ENCODE measurements at places on chromosomes 5 and 9.

DNA sequence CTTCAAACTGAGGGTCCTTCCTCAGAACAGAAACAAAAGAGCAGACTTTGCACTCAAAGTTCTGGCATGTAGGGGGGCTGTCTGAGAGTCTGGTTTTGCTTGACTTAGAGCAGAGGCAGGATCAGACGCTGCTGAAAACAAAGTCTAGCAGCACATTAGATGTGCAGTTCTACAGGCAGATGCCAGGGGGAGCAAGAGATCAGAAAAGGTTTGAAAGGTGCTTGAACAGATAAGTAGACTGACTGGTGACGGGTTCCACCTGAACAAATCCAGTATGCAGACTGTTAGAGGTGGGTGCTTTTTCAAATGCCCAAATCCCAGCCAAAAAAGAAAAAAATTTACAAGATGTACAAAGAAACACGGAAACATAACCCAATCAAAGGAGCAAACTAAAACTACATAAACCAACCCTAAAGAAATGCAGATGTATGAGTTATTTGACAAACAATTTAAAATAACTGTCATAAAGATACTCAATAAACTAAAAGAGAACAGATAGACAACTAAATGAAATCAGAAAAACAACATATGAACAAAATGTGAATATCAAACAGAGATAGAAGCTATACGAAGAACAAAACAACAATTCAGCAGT lies 194.7 kb upstream of the FREM1 start:
- DNase-seq, result no peak

GRCh38 chr5:159310511-159310910 lies 19.8 kb downstream of the IL12B start:
- DNase-seq, result no peak

DNA sequence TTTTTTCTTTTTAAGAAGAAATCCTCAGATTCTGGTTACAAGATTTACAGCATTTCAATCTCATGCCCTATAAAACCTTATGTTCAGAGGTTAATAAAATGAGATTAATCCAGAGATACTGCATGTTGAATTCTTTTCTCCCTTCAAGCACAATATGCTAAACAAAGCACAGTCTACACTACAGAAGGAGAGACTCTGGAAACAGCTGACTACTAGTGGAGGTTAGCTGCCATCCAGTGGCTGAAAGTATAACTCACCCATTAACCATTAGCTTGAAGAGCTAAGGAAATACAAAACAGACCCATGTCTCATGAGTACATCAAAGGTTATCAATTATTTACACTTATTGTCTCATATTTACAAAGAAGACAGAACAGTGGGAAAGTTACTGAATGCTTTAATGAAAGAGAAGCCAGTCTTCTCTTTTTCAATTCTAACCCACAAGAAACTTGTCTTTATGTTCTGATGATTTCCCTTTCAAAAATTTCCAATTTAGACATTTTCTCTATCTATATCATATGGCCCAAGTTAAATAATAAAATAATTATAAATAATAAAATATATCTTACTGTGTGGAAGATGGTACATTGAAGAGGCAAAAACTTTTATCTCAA lies 12.7 kb upstream of the DNAH5 start:
- no peak for DNase-seq

DNA sequence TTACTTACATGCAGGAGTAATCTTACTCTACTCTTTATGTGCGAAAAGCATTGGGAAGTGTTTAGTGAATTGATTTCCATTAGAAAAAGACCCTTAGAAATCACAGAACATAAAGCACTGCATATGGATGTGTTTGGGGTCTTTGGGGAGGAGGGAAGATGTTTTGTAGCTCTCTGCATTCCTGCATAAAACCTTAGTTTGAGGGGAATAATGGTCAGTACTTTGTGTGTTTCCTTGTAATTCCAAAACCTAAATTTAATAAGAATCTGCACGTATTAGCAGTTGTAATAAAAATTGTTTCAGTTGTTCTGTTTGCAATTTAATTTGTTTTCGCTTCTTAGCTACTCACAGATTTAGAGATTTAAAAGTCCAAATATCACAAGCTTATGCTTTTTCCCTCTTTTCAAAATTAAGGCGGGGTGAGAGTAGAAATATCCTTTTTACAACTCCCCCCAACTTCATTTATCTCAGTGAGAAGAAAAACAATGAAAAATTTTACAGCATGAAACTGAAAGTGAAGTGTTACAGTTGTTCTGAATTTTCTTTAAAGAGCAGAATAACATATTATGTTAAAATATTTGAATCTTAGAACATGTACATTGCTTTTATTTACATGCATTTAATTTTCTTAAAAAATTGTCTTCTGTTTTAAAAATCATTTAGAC lies 143.8 kb downstream of the SMARCA2 start:
- no peak for DNase-seq

- DNase-seq, result no peak
These were observed 431.6 kb downstream of the IRX1 start for GRCh38 chr5:4027088-4027734.

DNA sequence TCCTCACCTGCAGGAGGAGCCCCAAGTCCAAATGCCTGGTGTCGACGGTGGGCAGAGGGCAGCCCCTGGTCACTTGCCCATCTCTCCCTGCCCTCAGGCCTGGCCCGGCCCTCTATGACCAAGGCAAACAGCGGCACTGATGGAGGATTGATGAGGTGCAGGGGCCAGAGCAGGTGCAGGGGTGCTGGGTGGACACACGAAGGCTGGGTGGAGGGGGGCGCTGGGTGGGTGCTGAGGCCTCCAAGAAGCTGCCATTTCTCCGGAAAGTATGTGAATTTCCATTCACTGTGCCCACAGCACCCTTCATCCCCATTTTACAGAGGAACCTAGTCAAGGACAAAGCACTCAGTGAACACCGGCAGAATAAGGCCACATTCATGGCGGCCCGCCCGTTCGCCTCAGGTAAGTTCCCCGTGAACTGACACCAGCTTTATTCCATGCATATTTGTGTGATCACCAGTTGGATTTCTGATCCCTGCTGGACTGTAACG lies 143.8 kb upstream of the PPP1R26 start:
- DNase-seq, result no peak

DNA sequence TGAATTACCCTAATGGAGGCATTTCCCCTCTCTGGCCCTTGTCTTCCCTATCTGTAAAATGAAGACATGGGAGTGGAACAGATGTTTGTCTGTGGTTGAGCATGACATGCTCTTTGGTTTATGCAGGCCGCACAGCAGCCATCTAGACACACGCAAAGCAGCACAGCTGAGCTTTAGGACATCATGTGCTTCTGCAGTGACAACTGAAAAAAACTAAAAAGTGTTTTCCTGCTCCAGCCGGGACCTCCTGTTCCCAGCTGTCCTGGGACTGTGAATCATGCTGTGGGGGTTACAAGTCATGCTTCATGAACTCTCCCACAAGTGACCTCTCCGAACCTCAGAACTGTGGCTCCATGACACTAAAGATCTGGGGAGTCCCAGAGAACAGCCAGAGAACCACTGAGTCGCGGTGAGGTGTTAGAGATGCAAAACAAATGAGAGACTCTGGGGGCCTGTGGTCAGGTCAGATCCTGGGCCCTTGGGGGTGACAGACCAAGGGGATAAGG lies 1.7 kb downstream of the SMIM3 start:
- DNase-seq, result no peak

GRCh38 chr9:93653760-93654159 lies 77.4 kb downstream of the PHF2 start:
- DNase-seq, result no peak

DNA sequence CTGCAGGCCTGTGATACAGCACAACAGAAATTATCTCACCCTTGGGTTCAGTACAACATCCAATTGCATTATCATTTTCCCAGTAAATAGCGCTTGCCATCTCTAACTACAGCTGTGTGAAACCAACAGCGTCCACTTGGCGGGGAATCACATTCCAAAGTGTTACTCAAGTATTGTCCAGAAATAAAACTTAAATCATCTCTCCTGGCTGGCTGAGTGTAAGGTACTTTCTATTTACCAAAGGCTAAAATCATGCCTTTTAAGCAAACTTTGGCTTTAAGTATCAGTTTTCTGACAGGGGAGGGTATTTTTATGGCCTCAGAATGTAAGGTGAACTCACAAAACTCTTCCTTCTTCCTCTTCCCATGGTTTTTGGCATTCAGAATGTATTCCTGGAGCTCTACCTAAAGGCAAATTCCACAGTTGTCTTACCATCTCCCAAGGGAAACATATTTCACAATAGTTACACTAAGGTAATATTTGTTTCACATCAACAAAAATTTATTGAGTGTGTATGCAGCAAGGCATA lies 205.6 kb upstream of the MPDZ start:
- DNase-seq, result no peak

DNA sequence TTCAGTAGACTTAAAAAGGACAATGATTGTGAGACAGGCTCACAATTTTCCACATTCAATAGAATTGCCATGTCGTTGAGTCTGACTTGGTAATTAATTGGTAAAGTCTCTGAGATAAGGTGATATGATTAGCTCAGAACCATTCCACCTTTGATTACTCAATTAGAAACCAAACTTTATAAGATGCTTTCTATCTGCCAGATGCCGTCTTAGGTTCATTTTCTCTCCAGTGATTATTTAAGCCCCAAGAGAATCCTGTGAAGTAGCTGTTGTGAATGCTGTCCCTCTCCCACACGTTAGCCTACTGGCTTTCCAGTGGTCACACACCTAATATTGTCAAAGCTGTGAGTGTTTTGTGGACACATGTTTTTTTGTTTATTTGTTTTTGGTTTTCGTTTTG lies 528.9 kb upstream of the ZNF462 start:
- no peak for DNase-seq

DNA sequence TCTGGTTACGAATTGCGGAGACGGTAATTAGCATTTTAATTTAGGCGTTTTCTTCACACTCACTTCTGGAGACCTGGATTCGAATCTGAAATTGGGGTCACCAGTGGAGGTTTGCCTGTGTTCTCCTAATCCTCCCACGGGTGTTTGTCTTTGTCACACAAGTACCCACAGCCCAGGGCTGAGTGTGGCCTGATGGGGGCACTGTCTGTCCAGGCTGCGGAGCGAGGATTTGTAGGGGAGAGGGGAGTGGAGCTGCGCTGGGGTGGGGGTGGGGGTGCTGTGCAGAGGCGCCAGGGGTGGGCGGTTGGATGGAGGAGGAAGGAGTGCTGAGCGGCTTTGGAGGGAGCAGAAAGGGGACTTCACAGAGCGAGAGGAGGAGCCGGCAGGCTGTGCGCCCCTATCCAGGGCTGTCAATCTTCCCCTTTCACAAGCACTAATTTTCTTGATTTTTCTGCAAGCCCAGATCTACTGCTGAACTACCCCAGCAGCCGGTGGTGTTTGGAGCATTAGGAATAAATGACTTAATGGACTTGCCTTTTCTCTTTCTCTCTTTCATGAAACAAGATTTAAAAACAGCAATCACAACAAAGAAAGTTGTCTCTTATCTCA lies 53.1 kb downstream of the TSPAN17 start:
- no peak for DNase-seq

- DNase-seq, result no peak
These were observed 219.2 kb downstream of the TRPM3 start for GRCh38 chr9:70902171-70902570.

GRCh38 chr9:120869360-120869687 lies 7.7 kb downstream of the PHF19 start:
- no peak for DNase-seq

DNA sequence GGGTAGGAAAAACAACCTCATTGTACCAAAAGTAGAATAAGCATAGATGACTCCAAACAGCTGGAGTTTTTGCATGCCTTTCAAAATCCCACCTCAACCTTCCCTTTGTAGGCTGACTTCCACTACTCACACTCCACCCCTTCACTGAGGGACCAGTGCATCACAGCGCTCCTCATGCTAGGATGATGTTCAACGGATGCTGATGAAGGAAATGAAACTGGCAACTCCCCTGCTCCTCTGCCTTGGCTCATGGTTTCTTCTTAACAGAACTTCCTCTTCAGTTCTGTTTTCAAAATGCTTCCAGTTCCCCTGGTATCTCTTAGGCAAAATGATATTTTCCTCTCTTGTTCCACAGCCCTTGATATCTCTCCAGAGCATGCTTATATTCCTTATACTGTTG lies 29.0 kb downstream of the LIFR start:
- DNase-seq, result no peak

DNA sequence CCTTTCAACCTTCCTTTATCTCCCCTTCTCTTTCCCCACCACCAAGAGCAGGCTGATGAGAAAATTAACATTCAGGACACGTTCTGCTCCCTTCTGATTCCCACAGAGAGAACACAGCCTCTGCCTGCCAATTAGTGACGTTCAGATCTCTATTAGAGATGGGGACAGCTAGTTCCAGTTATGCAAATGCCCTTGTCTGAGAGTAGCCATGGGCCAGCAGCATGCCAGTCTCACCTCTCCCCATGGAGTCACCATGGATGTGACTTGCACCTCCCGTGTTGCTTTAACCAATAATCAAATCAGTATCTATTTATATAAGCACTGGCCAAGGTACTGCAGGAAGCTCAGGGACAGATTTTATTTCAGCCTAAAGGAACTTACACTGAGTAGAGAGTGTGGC lies 61.3 kb downstream of the KCNIP1 start:
- no peak for DNase-seq

DNA sequence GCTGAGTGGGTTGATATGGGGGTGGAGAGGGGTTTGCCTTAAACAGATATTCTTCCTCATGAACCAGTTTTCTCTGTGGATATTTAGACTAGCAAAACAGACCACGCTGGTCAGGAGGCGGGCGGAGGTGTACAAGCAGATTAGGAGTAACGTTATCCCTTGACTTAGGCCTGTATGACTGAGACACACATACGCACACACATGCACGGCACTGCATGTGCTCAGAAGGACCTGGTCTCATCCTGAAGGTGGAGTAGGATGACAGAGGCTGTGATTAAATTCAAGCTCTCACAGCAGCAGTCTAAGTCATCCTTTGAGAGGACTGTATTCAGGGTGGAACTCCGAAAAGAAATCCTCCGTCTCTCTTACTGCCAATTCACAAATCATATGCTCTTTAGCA lies 209.7 kb downstream of the DIRAS2 start:
- no peak for DNase-seq

DNA sequence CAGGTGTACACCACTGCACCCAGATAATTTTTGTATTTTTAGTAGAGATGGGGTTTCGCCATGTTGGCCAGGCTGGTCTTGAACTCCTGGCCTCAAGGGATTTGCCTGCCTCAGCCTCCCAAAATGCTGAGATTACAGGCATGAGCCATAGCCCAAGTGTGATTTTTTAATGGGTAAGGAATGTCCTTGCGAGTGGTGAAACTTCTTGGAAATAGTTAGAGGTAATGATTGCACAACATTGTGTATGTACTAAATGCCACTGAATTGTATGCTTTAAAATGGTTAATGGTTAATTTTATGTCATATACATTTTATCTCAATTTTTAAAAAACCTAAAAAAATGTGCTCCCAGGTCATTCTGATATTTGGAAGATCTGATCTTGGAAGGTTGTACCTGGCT lies 59.9 kb upstream of the IL6ST start:
- DNase-seq, result no peak

DNA sequence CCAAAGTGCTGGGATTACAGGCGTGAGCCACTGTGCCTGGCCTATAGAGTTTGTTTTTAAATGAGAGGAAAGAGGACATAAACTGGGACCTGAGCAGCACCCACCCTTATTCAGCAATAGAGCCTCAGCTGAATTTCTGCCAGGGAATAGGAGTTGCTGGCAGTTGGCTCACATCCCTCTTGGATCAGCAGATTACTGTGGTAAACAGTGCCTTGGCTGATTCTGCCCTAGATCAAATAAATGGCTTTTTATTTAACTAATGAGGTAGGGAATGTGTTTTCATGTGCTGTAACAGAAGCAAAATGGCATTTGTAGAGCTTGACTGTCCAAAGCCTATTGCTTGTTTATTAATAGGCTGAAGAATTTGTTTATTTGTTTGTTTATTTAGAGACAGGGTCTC lies 2.1 kb downstream of the ARHGEF37 start:
- no peak for DNase-seq

- no peak for DNase-seq
These were observed 32.5 kb downstream of the SGCD start for GRCh38 chr5:156359476-156359875.

GRCh38 chr9:129552064-129552463 lies 68.8 kb downstream of the C9orf50 start:
- DNase-seq, result no peak
